PC-3 (cell line): ENCODE measurements at places on chromosomes 4 and X.

DNA sequence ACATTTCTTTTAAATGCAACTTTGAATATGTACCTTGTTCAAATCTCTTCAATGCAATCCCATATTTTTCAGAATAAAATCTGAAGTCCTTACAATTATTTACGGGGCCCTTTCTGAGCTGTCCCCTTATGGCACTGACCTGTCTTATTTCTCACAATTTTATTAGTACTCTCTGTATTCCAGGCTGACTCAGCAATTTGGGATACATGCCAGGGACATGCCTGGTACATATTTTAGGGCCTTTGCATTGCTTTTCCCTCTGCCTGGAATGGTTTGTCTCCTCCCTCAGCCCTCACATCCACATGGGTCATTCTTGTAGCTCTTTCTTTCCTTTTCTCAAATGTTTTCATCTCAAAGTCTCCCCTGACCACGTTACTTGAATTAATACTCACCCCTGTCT is 172.2 kb upstream of the TECRL start:
- peak; percentile 83 for DNase-seq

DNA sequence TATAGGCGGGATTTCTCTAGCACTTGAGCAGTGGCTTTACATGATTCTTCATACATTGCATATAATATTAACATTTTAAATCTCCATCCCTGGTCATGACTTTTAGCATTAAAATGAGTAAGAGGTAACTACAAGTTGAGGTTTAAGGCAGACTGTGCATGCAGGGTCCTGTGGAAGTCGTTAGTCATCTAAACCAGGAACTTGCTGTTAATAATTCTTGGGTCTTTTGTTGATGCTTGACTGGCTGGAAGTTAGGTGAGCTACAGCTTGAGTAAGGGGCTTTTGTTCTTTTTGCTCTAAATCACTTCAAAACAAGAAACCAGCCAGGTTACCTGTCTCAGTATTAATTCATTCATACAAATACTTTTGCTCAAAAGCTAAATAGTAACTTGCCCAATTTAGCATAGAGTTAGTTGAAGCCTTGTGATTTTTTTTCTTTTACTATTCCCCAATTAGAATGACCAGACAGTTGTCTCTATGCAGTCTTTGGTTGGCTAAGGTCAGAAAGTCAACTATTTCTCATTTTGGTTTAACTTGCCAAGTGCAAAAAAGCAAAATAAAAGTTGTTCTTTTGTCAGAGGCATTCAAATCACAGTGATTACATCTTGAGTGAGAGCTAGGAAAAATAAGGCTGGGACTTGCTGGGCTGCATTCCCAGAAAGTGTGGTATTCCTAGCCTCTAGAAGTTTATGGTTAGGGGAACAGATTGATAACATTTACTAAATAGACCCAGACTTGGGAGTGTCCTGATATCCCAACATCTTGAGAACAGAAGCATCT is 516.9 kb downstream of the PDHA2 start:
- DNase-seq = no peak

DNA sequence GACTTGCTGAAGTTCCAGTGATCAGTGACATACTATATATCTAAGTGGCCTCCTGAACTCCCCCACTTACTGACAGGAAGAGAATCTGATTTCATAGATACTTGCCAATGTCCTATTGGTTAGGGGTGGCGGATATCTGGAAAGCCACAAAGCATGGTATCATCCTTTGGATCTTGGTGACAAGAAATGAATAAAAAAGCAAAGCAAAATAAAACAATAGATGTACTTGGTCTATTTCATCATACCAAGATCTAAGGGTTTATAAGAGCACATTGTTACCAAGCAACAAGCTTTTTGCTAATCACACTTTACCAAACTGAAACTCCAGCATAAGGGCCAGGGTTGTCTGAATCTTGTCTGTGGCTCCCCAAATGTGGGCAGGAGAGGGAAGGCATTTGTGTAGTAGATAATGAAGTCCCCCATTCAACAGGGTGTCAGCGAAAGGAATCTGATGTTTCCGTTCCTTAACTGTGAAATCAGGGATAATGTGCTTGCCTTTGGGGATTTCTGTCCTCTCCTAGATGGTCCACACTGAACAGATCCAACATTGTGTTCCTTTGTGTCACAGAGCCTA is 125.0 kb upstream of the SMIM10 start:
- no peak for DNase-seq

- peak; percentile 50 for DNase-seq
These were observed 15.5 kb upstream of the CYLC1 start for GRCh38 chrX:83845397-83845796.

GRCh38 chr4:56389558-56389957 is 2.3 kb upstream of the AASDH start:
- no peak for DNase-seq

GRCh38 chr4:177190995-177191580 is 118.6 kb upstream of the NEIL3 start:
- no peak for DNase-seq

GRCh38 chr4:101191302-101192098 is 155.8 kb downstream of the PPP3CA start:
- DNase-seq = no peak

GRCh38 chrX:16305187-16305586 is 137.9 kb downstream of the MAGEB17 start:
- DNase-seq = peak; percentile 4

DNA sequence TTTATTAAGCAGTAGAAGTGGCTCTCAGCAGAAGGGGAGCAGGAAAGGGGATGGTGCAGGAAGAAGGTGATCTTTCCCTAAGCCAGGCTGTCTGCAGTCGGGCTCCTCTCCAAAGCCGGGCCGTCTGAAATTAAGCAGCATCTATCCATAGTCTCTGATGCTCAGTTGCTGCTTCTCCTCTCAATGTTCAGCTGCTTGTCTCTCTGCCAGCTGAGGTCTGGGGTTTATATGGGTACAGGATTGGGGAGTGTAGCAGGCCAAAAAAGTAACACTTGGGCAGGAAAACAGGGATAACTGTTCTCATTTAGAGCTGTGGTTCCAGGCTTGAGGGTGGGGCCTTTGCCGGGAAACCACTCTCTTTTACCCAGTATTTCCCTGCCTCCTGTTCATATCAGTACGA is 39.2 kb upstream of the CCKAR start:
- no peak for DNase-seq

GRCh38 chr4:170001011-170001744 is 25.0 kb downstream of the MFAP3L start:
- DNase-seq = no peak

DNA sequence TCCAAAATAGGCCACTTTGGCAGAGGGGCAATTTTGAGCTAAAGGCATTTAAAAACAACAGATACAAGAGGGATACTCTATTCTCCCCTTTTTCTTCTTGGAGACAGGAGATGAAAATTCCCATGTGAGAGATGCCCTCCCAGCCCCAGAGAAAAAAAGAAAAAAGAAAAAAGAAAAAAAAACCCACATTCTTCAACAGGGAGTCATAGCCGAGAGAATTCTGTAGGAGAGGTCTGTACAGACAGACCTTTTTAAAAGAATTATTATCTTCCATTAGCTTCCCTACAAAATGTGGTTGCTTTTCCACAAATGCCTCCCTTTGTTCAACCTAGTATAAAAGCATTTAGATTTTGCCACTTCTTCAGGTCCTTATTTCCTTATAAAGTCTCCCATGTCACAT is 89.9 kb downstream of the SPCS3 start:
- DNase-seq = no peak

DNA sequence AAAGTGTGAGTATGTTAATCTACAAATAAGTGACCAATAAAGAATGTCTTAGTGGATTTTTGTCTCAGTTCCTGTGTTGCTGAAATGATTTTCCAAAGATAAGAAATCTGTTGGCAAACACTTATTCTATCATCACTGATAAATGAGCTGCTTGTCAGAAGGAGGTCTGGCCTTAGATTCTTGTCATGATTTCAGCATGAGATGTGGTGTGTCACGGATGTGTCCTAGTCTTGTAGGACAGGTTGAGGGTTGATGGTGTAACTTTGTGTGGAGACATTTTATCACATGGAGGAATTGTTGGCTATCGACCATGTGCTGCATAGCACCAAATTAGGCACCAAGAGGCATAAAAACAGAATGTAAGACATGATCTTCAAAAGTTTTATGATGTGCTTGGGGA is 31.8 kb upstream of the LIMCH1 start:
- peak; percentile 8 for DNase-seq

DNA sequence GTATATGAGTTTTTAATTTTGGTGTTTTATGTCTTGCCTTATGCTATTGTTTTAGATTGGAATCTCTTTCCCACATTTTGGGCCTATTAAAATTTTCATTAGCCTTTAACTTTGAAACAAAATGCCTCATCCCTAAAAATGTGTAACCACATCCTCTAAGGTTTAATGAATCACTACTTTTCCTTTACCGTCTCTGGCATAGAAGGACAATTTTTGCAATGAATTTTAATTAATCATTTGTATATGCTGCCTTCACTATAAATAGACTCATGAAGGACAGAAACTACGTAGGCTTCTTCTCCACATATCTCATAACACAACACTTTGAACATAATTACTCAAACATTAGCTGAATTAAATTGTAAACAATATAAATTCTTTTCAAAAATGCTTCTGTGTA is 421.5 kb downstream of the NLGN4X start:
- DNase-seq = no peak

DNA sequence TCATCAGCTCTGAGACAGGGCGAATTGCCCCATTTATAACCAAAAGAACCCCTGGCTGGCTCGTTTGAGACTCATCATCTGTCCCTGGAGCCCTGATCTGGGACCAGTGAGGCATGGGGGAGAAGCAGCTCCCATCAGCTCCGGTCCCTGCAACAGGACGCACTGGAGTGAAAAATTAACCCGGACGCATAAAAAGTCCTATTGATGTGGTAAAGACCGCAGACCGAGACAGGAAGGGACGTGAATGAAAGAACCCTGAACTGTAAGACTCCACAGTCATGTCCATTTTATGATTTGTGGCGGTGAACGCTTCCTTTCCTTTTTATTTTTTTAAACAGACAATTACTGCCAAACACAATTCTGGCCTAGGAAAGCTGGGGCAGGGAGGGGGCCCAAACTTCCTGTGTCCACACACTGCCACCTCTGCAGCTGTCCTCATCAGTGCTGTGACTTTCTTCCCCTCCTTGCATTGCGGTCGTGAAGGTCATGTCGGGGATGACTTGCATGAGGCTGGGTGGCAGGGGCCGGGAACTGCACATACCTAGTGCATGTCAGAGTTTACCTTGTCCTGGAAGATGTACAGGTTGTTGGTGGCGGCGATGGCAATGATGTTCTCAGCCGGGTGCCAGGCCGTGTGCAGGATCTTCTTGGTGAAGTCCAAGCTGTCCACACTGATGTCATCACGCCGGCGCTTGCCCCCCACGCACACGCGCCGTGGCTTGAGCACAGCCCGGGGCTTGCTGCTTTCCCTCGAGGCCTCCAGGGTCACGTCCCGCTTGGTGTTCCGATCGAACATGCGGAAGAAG is 53.3 kb downstream of the WFS1 start:
- DNase-seq = no peak

GRCh38 chr4:55080174-55080865 is 45.1 kb downstream of the KDR start:
- DNase-seq = no peak

GRCh38 chr4:173746424-173746823 is 216.4 kb upstream of the HAND2 start:
- no peak for DNase-seq

GRCh38 chr4:56127716-56128115 is 179.0 kb downstream of the CEP135 start:
- no peak for DNase-seq

DNA sequence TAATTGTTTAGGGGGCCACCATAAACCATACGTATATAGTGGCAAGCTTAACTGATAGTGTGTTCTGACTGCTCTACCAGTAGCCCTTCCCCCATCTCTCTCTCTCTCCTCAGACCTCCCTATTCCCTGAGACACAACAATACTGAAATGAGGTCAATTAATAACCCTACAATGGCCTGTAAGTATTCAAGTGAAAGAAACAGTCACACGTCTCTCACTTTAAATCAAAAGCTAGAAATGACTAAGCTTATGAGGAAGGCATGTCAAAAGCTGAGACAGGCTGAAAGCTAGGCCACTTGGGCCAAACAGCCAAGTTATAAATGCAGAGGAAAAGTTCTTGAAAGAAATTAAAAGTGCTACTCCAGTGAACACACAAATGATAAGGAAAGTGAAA is 78.0 kb downstream of the PRDM5 start:
- DNase-seq = no peak

GRCh38 chrX:313546-313945 is 5.0 kb downstream of the GTPBP6 start:
- no peak for DNase-seq
